ENCODE measurements at places on chromosomes 13 and 19.

GRCh38 chr13:86298725-86299124 is 499.5 kb upstream of the SLITRK6 start:
- DNase-seq = peak; percentile 66

DNA sequence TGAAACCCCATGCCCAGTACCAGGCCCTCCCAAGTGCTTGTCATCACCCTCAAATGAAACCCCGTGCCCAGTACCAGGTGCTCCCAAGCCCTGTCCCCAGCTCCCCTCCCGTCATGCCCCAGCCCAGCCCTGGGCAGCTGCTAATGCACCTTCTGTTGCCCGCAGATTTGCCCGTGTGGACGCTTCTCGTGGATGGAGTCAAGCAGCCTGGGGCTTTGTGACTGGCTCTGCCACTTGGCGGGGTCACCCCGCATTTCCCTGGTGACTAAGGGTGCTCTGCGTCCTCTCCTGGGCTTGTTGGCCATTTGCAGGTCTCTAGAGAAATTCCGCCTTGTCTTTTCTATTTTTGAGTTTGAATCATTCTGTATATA is 82.7 kb downstream of the ATP11A start:
- no peak for DNase-seq

DNA sequence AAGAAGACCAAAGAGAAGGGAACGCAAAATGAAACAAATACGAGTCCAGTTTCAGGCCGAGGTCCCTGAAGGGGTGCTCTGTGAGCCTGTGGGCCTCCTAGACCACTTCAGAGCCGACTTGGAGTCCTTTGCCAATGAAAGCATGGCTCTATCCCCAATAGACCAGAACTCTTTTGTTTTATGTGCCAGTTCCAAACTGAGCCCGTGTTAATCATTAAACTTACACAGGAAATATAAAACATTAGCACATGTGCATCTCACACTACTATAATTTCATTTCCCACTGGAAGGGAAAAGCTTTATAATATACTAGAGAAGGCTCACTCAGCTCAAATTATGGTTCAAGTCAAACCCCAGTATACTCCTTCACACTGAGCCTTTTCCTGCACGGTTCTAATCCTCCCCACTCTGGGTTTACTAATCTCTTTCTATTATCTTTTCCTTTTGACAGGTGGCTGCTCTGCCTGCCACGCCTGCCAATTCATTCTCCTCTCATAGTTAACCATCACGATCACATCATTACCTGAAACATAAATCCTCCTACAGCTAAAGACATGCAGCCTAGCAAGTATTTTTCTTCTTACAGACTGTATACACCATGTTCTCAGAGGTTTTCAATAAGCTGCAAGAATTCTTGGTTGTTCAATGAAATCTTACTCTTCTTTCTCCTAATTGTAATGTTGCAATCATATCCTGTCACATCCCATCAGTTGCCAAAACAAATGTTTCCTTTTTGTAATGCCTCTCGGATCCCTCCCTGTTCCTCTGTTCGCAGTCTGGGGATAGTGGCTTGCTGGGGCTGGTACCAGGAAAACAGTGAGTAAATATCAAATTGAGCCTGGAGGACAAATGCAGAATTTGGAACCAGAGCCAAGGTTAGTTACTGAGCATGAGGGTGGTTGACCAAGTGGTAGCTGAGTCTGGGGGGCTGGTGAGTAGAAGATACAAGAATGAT is 18.8 kb upstream of the WASF3 start:
- DNase-seq = peak; percentile 86

DNA sequence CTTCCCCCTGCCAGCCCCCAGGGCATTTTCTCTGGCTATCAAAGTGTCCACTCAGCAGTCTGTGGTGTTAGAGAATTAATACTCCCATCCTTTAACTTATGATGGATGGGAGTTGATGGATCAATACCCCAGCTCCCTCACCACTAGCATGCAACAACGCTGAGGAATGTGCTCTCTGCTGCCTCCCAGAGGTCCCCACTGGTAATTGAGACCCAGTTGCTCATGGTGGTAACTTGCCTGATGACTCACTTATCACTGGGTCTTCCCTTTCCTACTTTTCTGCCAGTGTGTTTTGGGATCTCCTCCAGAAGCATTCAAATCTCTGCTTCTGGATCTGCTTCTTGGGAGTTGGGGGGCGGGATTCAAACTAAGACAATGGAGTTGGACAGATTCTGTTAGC is 20.3 kb upstream of the CACNA1A start:
- DNase-seq = no peak

DNA sequence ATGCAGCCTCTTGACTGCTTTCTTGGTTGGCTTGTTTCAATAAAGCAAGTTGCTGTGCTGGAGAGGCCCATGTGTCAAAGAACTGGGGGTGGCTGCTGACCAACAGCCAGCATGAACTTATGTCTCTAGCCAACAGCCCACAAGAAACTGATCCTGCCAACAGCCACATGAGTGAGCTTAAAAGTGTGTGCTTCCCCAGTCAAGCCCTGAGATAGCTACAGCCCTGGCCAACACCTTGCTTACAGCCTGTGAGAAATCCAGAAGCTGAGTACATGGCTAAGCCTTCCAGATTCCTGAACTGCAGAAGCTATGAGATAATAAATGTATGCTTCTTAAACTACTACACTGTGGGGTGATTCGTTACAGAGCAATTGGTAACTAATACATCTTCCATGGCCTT is 38.9 kb upstream of the IPO5 start:
- no peak for DNase-seq

DNA sequence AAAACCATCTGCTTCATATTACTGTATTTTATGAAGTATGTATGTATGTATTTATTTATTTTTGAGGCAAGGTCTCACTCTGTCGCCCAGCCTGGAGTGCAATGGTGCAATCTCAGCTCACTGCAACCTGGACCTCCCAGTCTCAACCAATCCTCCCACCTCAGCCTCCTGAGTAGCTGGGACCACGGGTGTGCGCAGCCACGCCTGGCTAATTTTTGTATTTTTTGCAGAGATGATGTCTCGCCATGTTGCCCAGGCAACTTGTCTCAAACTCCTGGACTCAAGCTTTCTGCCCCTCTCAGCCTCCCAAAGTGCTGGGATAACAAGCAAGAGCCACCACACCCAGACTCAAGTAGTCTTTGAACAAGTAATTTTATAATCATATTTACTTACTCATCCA is 5.5 kb downstream of the KATNAL1 start:
- DNase-seq = no peak

- no peak for DNase-seq
These were observed 26.3 kb downstream of the SKA3 start for GRCh38 chr13:21150013-21150412.

DNA sequence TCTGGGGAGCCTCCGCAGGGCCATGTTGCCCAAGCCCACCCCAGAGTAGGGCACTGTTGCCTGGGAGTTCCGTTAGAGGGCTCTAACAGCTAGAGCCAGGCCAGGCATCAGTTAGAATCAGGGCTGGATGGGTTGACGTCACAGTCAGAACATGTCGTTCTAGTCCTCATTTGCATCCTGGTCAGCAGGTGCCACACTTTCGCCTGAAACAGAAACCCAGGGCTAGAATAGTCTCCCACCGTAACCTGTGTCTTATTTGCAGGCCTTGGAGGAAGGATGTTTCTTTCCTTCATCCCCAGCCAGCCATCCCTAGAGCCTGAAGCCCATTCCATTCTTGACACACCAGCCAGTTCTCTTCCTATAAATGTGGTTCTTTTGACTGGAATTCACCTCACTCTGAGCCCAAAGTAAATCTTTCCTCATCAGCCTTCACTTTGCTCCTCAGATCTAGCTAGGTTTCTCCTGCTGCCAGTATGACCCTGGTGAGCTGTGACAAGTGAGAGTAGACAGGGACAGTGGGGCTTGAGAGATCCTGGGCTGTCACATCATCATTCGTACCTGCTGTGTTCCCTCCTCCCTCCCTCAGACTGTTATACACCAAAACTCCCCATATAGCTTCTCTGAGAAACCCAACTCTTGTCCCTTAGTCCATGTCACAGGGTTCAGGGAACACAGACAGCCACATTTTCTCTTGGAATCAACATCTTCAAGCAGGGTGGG is 12.2 kb upstream of the CCDC97 start:
- no peak for DNase-seq

GRCh38 chr19:33193865-33194362 is at the start of gene LRP3:
Gene LRP3, plus strand, starts transcription at chr19:33194330. Its CDS starts 456 bp downstream, at chr19:33194786.
- DNase-seq = peak; percentile 69

GRCh38 chr13:50015258-50015657 is at the start of gene KCNRG:
Gene KCNRG, plus strand, starts transcription at chr13:50015444. Its CDS starts 50 bp downstream, at chr13:50015494.
- DNase-seq = no peak

GRCh38 chr13:21817878-21818277 is 147.0 kb downstream of the FGF9 start:
- no peak for DNase-seq

DNA sequence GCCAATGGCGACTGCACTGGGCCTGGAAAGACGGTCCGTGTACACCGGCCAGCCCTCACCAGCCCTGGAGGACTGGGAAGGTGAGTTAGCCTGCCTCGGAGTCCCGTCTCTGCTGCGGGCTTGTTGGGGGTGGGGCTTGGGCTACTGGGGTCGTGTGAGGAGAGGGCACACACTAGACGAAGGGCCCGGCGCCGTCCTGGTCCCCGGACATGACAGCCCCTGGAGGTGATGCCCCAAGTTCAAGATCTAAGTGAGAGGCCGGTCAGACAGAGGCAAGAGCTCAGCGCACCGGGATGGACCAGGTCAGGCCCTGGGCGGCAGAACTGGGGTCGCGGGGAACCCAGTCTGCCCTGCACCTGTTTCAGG is 1.6 kb downstream of the CILP2 start:
- DNase-seq = no peak

- DNase-seq = no peak
These were observed 1220.9 kb downstream of the PCDH9 start for GRCh38 chr13:66009241-66009640.

DNA sequence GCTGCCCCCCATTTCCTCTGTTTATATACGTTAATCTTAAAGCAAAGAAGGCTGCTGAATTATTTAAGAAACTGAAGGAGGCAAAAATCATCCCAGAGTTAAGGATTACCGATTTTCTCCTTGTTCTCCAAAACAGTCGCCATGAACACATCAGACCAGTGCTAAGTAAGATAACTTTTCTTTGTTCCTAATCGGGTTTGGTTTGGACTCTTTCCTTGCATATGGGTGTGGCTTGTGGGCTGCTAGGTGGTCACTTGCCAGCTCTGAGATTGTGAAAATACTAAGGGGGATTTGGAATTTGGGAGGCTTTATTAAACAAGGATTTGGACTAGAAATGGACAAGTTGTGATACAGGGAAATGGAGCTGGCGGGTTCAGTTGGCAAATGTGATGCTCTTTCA is 212.1 kb downstream of the OXGR1 start:
- no peak for DNase-seq

GRCh38 chr19:55071129-55071502 is 4.6 kb upstream of the EPS8L1 start:
- DNase-seq = no peak

DNA sequence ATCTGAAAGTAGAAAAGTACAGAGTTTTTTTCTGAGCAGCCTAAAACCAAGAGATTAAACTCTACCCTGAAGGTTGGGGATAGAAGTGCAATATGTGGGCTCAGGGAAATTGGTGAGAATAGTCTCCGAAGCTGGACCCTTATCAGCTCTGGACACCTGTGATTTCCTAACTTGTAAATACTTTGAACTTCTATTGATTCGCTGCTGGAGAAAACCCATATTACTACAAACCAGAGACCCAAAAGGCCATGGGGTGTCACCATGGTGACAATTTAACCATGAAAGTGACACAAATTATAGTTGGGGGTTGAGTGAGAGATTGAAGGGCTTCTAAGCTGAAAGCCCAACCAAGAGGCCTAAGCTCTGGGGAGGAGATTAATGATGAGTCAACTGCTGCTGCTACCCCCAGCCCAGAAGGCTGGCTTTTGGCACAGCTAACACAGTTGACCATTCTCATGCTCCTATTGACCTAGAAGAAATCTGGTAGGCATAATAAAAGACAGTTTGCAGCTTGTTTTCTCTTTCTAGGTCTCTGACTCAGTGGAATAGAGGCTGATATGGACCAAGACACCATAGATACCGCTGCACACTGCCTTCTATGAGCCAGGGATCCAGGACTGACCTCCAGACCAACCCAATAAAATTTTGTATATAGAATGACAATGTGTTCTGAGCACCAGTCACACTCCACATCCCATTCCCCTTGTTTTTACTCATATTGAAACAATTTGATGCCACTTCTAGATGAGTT is 131.9 kb upstream of the FNDC3A start:
- no peak for DNase-seq

DNA sequence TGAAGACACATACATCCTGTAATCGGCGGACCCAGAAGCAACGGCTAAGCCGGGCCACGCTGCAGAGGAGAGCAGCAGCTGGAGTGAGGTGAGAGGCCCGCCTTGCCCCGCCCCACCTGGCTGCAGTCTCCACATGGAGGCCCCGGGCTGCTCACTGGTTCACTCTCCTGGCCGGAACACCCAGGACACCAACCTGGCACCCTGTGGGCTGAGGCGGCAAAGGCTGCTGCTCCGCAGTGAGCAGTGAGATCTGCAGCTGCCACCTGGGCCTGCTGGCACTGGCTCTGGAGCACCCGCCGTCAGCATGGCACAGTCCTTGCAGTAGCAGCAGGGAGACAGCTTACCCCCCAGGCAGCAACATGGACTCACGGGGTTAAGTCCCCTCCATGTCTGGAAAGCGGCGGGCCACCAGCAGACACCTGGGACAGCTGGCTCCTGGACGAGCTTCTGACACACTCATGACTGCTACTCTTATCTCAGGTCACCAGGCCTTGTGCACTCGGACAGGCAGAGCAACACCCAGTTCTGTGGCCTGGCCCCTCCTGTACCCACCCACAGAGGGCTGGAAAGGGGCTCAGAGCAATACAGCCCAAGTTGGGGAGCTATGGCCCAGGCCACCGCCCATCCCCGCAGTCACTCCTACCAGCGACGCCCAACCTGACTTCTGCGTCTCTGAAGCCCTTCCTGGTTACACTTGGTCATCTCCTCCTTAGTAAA is 13.2 kb upstream of the KPTN start:
- DNase-seq = peak; percentile 81

GRCh38 chr13:98300956-98301641 is 124.0 kb upstream of the RNF113B start:
- no peak for DNase-seq

GRCh38 chr13:104586051-104586746 is 1520.0 kb upstream of the SLC10A2 start:
- DNase-seq = no peak

- no peak for DNase-seq
These were observed 3.8 kb upstream of the MYPOP start for GRCh38 chr19:45906221-45906620.

DNA sequence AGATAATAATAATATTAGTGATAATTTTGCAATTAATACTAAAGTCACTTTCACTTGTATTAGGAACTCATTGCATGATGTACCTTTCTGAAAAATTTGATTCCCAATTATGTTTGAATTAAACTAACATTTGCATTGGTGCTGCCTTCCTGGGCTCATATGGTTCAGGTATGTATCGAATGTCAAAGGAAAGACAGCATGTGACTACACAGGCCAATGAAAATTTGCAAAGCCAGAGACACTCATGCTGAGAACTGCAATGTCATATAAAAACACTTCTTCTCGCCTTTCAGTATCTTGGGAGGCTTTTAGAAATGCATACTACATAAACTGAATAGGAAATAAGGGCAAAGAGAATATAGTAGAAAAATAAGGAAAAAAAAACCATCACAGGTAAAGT is 44.3 kb downstream of the RAP2A start:
- DNase-seq = no peak

Measured in WERI-Rb-1 (cell line).